ENCODE measurements at places on chromosomes 6 and 20. TPM values are rescaled to one million over a fixed set of nuclear protein-coding genes. Genes with fewer than 3 reads are reported as not detected.

DNA sequence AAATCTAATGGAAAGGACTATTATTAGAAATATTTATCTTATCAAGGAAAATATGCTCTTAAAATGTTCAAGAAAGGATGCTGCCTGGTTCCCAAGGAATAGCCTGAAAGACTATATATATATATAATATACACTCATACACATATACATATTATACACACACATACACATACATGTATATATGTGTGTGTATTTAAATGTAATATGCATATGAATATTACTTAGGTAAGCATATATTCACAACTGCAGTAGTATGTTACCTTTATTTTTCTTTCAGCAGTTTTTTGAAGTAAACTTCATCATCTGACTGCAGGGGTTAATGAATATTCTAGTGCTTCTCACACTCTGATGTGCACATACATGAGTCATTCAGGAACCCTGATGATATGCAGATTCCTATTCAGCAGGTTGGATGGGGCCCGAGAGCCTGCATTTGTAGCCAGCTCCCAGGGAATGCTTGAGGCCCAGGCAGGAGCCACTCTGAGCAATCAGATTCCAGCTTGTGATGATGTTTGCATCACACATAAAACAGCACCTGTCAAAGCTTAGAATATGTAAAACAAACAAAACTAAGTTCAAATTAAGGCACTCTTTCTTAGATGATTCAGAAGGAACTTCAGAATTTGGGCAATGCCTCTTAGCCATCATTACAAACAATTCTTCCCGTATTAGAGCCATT lies 16.1 kb downstream of the MYLK4 start:
- no peak for DNase-seq

The SNX21 gene
- total RNA-seq: 75.8 TPM

The MUCL3 gene
- total RNA-seq: not detected

DNA sequence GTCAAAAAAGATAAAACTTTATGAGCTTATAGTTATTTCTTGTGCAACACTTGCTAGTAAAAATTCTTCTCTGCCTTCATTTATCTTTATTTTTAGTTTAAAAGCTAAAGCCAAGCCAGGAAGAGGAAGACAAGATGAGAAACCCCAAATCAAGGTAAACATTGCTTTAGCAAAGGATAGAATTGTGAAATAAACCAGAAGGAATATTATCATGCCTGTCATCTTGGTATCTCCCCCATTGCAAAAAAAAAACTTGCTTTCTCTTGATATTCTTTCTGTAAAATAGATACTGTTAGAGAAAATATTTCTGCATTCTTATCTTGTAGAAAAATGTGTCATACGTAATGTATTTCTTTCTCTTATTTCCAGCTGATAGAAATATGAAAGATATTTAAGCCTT lies 432.8 kb downstream of the GJA1 start:
- DNase-seq: no peak

- DNase-seq: no peak
Measured at GRCh38 chr6:75117701-75118100, 88.2 kb downstream of the COL12A1 start.

DNA sequence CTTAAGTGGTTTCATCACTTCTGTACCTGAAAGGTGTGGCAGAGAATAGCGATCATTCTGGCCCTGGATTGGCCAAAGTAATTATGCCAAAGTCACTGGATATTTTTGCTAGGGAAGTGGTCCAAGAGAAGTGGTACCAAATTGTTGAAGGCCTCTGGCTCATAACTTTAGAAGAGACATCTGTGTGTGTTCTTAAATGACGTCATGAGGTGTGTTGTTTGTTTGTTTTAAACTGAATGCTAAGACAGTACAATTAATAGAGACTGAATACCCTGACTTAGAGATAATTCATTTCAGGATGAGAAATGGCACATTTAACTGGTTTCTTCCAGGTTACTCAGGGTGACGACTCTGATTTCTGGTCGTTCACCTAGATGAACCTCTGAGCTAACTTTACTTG lies 3.3 kb downstream of the VAPB start:
- DNase-seq: no peak

The RFX6 gene
- not detected for total RNA-seq

DNA sequence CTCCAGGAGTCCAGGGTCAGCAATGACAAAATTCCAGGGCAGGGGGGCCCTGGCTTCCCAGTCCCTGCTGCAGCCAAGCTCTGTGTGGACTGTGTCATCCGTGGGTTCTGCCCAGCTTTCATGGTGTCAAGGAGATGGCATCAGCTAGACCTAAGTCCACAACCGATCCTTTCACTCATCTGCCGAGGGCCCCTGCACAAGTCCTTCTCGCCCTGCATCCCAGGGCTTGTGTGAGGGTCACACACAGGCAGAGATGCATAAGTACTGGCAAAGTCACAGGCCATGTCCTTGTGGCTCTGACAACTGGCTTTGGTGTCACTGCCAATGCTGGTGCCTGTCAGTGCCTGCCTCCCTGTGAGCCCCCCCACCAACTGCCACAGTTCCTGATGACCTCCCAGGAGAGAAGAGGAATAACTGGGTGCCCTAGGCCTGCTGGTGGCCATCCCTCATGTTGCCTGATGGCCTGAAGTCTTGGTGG lies 181.4 kb upstream of the CST7 start:
- DNase-seq: no peak

DNA sequence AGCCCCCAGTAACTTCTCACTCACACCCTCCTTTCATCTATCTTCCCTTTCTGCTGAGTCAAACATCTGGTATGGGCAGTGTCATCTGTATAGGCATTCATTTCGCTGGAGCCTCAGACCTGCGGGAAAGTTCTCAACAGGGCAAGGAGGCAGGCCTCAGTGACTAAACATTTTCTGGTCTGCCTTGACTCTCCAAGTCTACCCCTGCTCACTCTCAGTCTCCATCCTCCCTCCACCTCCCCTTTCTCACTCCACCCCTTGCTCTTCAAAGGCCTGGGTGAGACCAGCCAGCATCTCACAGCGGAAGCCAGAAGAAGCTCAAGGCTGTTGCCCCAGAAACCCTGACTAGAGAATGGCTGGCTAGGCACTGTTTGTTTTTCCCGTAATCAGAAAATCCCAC lies 105.0 kb upstream of the BEND6 start:
- DNase-seq: peak; percentile 69

The TRIM15 gene
- total RNA-seq: not detected

The TCP11 gene
- total RNA-seq: 0.23 TPM

DNA sequence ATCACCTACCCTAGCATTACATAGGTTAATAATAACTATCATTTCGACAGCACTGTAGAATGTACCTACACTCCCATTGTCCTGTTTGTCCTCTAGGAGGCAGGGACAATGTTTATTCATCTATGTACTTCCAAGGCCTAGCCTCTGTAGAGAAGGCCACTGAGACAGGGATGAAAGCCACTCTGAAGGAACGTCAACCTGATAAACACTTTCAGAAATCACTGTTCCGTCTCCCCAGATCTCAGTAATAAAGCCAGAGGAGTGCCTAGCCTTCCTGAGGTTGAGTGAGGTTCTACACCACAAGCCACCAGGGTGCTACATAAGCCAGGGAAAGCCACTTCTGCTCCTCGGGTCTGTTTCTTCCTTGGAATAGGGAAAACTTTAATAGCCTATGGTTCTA lies 44.8 kb downstream of the POPDC3 start:
- peak; percentile 55 for DNase-seq

DNA sequence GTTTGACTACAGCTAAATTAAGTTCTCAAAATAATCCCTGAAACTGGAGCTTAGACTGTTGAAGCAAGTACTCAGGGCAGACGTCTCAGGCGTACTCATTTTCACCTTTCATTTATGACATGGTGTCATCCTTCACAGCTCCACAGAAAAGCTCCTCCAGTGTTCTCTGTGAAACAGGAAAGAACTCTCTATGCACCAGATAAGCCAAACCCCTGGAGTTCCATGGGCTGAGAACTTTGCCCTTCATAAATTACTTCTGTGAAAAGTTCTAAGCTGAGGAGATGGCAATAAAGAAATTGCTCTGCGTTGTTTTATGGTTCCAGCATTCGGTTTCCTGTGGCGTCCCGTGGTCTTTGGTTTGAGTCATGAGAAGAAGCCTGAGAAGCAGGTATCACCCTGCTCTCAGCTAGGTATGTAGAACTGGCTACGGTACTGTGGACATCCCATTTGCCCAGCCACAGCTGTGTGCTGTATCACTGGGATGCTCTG lies 20.2 kb upstream of the RREB1 start:
- no peak for DNase-seq

- DNase-seq: no peak
Measured at GRCh38 chr6:21666201-21666691, 72.7 kb downstream of the SOX4 start.

DNA sequence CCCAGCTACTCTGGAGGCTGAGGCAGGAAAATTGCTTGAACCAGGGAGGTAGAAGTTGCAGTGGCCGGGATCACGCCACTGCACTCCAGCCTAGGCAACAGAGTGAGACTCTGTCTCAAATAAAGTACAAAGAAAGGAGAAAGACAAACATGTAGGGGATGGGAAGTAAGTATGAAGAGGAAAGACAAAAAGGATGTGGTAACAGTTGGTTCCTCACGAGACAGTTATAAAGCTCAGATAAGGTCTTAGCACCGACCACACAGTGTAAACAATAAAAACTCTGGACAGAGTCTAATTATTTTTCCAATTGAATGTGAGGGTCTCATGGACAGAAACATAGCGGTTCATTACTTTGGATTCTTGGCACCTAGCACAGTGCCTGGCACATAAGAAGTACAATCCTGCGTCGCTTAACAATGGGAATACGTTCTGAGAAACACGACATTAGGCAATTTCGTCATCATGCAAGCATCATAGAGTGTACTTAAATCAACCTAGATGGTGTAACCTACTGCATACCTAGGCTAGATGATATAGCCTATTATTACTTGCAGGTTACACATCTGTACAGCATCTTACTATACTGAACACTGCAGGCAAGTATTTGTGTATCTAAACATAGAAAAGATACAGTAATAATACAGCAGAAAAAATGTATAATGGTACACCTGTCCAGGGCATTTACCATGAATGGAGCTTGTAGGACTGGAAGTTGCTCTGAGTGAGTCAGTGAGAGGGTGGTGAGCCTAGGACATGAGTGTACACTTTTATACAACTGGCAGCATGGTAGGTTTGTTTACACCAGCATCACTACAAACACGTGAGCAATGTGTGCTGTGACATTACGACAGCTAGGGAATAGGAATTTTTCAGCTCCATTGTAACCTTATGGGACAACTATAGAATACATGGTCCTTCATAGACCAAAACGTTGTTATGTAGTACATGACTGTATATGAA lies 38.2 kb downstream of the MBOAT1 start:
- DNase-seq: no peak

DNA sequence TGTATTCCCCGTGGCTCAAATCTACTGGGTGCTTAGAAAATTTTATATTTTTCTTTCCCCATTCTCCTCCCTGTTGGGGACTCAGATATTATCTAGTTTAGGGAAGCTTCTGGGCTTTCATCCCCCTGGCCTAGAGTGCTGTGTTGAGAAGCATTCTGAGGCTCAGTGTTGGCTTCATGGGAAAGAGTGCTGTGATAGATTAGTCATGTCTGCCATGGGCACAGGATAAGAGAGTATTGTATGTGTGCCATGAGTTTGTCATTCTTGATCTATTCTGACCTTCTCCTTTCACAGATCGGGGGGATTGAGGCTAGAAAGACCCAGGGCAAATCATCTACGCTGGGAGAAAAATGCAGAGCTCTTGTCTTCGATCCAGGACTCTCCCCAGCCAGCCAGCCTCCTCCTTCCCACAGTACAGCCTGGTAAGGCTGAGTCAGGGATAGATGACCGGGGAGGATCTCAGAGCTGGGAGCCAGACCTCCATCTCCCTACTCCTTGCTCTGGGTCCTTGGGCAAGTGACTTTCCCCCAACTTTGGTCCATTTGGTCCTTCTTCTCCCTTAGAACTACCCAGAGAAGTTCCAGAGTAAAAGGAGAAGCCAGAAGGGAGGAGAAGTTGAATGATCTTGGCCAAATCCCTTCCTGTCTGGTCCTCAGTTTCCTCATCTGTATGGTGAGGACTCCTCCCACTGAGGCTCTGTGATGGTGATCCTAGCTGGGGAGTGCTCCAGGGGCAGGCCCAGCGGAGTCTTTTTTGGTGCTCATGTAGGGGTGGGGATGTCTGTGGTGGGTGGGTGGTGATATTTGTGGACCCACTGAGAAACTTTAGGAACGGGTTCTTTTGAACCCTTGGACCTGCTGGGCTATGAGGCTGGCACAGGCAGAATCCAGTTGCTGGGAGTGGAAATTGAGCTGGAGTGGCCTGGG lies 5.0 kb downstream of the SRC start:
- DNase-seq: peak; percentile 16

DNA sequence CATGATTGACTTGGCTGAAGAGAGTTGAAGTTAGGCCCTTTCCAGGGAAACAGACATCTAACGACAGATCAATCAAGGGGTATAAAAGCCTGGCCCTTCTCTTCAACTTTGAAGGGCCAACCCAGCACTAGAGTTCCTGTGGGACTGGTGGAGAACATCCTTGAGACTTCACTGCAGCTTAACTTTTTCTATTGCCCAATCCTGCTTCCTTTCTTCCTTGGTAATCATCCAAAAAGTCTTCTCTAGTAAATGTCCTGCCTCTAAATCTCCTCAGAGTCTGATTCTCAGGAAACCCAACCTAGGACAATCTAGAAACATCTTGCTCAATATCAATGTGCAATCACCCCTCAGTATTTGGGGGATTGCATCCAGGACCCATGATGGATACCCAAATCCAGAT lies 1.9 kb downstream of the MKKS start:
- DNase-seq: no peak

The FGD2 gene
- not detected for total RNA-seq

The TREML2 gene
- total RNA-seq: not detected

The TP53INP2 gene
- total RNA-seq: 2.2 TPM

The GSTA2 gene
- total RNA-seq: not detected

GRCh38 chr6:135322427-135323201 lies 141.5 kb downstream of the MYB start:
- DNase-seq: no peak

The PRR18 gene
- total RNA-seq: not detected
